ENCODE measurements at places on chromosomes 13 and 19.

- DNase-seq, result no peak
These were observed 7.9 kb upstream of the PDE4A start for GRCh38 chr19:10412257-10412977.

GRCh38 chr13:20901668-20902437 lies 693 bp downstream of the XPO4 start:
- peak; percentile 34 for DNase-seq

DNA sequence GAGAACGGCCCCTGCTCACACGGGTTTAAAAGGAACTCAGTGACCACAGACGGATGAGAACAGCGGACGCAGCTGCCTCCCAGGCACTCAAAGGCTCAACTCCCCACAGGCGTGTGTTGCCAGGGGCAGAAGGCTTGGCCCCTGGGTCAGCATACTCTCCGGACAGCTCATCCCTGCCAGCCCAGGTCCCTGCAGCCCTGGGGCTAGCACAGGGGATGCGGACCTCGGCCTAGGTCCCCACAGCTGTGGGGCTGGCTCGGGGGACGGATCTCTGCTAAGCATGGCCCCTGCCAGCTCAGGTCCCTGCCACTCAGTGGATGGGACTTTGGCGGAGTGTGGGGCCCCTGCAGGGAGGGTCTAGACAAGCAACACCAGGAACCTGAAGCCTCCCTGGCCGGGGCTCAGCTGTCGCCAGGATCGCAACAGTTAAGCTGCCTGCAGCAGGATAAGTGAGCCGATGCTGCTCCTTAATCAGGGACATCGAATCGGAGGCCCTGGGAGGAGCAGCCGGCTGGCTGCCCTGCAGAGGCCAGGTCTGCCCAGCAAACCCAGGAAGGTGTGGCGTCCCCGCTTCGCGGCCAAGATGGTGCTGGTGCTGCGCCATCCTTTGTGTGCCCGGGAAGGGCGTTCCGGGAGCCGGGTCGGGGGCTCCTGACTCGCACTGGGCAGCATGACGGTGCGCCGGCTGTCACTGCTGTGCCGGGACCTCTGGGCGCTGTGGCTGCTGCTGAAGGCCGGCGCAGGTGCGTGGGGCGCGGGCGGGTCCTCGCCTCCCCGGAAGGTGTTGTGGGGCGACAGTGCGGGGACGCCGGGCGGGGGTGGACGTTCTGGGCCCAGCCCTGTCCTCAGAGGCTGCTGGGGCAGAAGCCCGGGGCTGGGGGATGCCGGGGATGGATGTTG lies 32.5 kb downstream of the MCF2L start:
- peak; percentile 38 for DNase-seq

GRCh38 chr13:113009743-113010509 lies 40.9 kb downstream of the MCF2L start:
- DNase-seq, result no peak

DNA sequence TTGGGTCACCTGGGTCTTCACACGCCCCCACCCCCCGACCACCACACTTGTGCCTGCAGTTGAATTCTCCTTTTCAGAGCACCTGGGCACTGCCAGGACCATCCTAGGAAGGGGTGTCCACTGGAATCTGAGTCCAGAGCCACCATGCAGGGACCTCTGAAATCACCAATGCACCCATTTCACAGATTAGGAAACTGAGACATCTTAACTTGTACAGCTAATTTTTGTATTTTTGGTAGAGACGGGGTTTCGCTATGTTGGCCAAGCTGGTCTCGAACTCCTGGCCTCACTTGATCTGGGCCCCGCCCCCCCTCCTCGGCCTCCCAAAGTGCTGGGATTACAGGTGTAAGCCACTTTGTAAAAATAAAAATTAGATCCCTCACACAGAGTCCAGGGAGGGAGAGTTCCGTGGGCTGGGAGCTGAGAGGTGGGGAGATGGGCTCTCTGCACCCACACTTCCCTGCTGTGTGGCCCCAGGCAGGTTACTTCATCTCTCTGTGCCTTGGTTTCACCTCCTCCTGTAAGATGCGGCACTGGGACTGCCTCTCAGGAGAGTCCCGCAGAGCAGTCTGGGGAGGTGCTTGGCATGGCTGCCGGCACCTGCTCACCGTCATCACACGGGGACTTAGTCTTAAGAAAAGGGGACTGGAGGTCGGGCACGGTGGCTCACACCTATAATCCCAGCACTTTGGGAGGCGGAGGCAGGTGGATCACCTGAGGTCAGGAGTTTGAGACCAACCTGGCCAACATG lies 45.9 kb upstream of the C19orf12 start:
- no peak for DNase-seq

DNA sequence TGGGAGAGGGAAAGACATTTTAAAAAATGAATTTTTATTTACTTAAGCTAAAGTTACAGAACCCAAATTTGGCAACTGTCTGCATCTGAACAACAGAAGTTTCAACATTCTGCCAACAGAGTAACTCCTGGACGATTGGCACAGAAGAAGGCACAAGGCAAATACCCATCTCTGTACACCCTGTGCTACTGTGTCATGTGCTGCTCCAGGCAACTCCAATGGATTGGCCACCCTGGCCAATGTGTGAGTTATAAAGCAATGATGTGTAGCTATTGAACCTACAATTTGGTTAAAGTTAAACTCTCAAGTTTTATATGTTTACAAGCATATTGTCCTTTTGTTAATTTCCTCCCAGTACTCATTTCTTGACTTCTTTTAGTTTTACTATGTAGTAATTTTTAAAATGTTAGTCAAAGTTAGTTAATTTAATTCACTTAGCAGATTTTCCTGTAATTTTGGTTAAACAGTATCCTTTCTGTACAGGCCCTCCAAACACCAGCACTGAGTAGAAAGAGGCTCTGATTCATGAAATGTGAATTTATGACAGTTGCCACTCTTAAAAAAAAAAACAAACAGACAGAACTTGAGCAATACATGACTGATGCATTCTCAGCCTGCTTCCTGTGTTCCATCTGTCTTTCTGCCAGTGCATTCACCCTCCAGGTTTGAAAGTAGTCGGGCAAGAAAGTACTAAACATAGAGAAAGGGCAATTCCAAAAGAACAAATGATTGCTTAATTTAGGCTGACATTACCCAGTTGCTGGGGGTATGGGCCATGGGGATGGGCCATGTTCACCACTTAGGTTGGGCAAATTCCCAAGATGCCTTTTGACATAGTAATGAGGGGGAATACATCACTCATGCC lies 5.9 kb downstream of the STARD13 start:
- no peak for DNase-seq

- no peak for DNase-seq
These were observed 68.8 kb downstream of the CHST8 start for GRCh38 chr19:33690378-33691029.

DNA sequence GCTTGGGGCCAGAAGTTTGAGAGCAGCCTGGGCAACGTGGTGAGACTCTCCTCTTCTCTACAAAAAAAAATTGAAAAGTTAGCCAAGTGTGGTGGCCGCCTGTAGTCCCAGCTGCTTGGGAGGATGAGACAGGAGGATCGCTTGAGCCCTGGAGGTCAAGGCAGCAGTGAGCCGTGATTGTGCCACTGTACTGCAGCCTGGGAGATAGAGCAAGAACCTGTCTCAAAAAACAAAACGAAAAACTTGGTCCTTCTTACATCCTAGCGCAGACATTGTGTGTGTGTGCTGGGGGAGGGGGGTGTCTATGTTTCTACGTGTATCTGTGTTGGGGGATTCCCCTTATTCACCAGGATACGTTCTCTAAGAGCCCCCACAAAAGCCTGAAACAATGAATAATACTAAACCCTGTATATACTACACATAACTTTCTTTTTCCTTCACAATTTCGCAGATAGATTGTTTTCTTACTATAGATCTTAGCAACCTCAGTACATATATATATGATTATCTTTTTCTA lies 7.9 kb downstream of the AXL start:
- DNase-seq, result no peak

GRCh38 chr19:55226788-55227187 lies 1.8 kb downstream of the TMEM86B start:
- no peak for DNase-seq

DNA sequence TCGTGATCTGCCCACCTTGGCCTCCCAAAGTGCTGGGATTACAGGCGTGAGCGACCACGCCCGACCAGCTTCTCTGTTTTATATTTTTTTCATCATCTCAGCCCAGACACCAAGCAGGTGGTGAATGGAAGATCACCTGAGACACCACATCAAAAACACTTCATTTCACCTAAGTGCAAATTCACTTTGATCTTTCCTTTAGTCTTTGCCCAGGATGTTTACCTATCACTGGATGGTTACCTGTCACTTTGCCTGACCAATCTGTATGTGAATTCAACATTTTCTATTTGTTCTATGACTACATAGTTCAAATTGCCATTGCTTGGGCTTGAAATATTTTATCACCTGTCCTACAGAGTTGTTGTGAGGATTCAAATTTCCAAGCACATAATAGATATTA lies 65.7 kb downstream of the PAN3 start:
- DNase-seq, result no peak

- no peak for DNase-seq
These were observed 1067.7 kb downstream of the PCDH9 start for GRCh38 chr13:66162470-66162869.

DNA sequence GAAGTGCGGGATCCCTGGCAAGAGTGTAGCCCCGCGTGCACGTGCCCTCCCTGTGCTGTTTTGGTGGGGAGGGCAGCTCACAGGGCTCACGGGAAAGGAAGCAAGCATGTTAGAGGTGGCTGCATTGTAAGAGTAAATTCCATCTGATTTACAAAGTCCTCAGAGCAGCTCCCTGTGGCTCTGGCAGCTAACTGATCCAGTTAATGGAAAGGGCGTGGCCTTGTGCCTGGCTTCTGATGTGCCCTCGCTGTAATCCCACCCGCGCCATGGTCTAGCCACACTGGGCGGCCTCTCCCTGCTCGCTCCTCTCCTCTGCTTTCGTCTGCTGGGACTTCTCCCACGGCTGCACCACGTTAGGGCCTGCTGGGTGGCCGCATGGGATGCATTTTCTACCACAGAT lies 258.5 kb downstream of the FGF9 start:
- DNase-seq, result no peak

DNA sequence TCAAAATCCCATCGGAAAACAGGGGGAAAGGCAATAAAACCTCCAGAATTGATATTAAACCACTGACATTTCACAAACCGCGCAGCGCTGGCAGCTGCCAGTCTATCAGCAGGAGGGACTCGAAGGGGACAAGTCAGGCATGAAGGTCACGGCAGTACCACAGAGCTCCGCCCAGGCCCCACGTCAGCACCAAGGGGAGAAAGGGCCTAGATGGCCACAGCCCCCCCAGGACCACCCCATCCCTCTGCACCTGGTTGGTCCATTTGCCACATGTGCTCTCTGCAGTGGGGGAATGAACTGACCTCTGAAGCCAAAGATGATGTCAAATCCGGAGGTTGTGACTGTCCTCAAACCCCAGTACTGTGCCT lies 9.5 kb upstream of the VSTM2B start:
- DNase-seq, result no peak

DNA sequence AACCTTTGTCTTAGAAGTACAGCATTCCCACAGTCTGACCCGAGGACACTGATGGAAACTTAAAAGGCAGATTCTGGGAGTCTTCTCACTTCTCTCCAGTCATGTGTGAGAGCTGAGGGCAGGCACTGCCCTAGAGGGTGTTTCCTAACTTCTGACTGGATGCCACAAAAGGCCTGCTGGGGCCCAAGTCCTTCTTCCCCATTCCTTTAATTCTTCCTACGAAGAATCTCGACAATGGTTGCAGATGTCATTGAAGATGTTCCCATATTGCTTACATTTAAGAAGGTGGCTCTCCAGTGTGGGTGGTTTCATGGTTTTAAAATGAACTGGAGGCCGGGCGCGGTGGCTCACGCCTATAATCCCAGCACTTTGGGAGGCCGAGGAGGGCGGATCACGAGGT lies 27.4 kb upstream of the ZNF564 start:
- no peak for DNase-seq

DNA sequence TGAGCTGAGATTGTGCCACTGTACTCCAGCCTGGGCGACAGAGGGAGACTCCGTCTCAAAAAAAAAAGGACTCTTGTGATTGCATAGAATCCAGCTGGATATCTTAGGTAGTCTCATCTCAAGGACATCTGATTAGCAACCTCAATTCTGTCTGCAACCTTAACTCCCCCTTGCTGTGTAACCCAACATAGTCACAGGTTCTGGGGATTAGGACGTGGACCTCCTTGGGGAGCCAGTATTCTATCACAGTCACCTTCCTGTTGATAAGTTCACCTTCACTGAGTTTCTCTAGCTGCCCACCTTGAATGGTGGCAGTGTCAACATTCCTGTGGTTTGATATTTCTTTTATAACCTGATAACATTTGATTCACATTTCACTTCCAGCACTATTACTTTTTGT lies 27.2 kb downstream of the GPR18 start:
- no peak for DNase-seq

DNA sequence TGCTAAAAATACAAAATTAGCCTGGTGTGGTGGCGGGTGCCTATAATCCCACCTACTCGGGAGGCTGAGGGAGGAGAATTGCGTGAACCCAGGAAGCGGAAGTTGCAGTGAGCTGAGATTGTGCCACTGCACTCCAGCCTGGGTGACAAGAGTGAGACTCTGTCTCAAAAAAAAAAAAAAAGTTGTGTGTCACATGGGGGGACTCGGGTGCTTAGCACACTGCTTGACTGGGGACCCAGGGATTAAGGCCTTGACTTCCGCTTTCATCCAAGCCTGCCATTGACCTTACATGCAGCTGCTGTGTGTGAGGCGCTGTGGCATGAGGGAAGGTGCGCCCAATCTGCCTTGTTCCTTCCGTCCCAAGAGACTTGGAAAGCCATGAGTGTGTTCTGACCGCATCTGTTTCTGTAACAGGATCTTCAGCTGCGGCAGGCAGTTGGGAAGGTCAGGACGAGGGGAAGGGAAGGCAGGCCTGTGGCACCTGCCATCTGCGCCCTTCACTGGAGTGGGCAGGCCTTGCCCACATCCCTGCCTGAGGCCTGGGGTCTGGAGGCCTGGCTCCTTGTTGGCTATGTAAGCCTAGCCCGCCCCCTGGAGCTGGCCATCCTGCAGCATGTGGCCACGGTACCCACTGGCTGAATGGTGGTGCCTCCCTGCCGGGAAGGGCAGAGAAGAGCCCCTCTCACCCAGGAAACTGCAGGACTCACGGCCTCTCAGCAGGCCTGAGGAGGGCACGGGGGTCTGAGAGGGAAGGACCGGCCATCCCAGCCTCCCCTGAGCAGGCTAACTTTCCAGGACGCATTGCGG lies 23.0 kb downstream of the PPP1R37 start:
- DNase-seq, result no peak

- no peak for DNase-seq
These were observed 35.9 kb downstream of the OXGR1 start for GRCh38 chr13:96958286-96958891.

- DNase-seq, result no peak
These were observed 3.0 kb downstream of the PCID2 start for GRCh38 chr13:113205428-113205931.

DNA sequence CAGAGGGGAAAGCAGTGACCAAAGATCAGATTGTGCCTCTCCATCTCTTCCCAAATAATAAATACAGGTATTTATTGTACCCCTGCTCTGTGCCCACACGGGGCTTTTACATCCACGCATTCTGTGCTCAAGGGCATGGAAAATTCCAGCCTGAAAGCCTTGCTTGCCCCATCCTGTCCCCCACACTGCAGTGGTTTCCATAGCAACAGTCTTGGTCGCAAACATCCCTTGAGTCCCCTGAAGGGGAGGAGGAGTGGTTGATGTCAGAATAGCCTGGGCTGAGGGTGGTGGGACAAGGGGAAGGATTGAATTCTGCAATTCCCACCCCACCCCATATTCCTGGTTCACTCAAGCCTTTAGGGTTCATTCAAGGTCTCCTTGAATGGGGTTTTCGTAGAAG lies 41.0 kb upstream of the USP29 start:
- no peak for DNase-seq

Data from left cardiac atrium (tissue), 4 donors.